ENCODE measurements at places on chromosomes 6 and 20. TPM values are rescaled to one million over a fixed set of nuclear protein-coding genes. Genes with fewer than 3 reads are reported as not detected.

GRCh38 chr6:163837691-163838431 lies 423.3 kb downstream of the QKI start:
- DNase-seq: no peak
- no peak overlapping the region for H3K27ac ChIP-seq
- H3K36me3 ChIP-seq: no peaks in the 10 kb centered on the region
- no peak overlapping the region for H3K4me3 ChIP-seq
- no peaks in the 10 kb centered on the region for H3K4me1 ChIP-seq
- H3K27me3 ChIP-seq: peaks cover 2% of the 10 kb centered on the region

GRCh38 chr6:29763491-29764289 lies 40.5 kb downstream of the HLA-F start:
- H3K36me3 ChIP-seq: no peaks in the 10 kb centered on the region
- H3K4me3 ChIP-seq: no peak overlapping the region
- DNase-seq: peak; percentile 22
- peaks cover 21% of the 10 kb centered on the region for H3K4me1 ChIP-seq
- H3K27ac ChIP-seq: no peak overlapping the region
- peaks cover 13% of the 10 kb centered on the region for H3K27me3 ChIP-seq

- H3K27ac ChIP-seq: no peak overlapping the region
- no peaks in the 10 kb centered on the region for H3K4me1 ChIP-seq
- H3K4me3 ChIP-seq: no peak overlapping the region
- no peak for DNase-seq
- no peaks in the 10 kb centered on the region for H3K27me3 ChIP-seq
Observed at GRCh38 chr6:21227486-21227885, 366.1 kb upstream of the SOX4 start.

DNA sequence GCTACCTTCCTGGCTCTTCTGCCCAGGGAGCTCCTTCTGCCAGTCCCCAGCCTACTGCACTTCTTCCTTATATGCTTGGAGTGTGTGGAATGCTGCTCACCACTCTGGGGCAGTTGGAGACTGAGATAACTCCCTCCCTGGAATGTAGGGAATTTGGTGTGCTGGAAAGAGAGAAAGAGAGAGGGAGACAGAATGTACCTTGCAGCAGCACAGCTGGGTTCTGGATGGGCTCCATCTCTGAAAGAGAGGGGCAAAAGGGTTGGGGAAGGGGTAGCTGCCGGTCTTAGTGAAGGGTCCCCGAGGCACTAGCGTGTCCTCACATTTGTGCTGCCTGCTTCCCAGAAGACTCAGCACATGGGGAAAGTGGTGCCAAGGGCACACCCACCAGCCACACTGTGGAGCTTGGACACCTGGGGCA lies 40.2 kb upstream of the DDR1 start:
- no peak overlapping the region for H3K4me3 ChIP-seq
- H3K4me1 ChIP-seq: peaks cover 51% of the 10 kb centered on the region
- H3K27ac ChIP-seq: peak overlapping the region; percentile 62
- H3K36me3 ChIP-seq: no peaks in the 10 kb centered on the region
- no peaks in the 10 kb centered on the region for H3K27me3 ChIP-seq
- DNase-seq: no peak

DNA sequence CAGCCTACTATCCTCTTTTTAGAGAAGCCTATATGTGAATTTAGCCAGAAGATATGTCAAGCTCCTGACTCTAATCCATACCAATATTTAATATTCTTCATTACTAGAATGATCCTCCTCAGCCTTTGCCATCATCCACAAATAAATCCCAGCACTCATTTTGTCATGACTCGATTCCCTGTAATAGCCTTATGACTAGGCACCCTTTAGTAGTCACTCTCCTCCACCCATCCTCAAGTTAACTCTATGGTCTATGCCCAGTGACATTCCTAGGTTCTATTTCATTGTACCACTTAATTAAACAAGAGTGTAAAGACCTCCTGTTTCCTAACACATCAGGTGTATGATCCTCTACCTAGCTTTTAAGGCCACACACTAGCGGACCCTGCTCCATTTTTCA lies 450.4 kb upstream of the CITED2 start:
- no peak overlapping the region for H3K27ac ChIP-seq
- DNase-seq: no peak
- H3K36me3 ChIP-seq: no peaks in the 10 kb centered on the region
- no peaks in the 10 kb centered on the region for H3K4me1 ChIP-seq
- H3K27me3 ChIP-seq: peaks cover 6% of the 10 kb centered on the region

- H3K27me3 ChIP-seq: no peaks in the 10 kb centered on the region
- H3K4me3 ChIP-seq: no peak overlapping the region
- H3K36me3 ChIP-seq: no peaks in the 10 kb centered on the region
- DNase-seq: no peak
- no peak overlapping the region for H3K27ac ChIP-seq
- no peaks in the 10 kb centered on the region for H3K4me1 ChIP-seq
Observed at GRCh38 chr6:101226677-101227135, 166.8 kb upstream of the GRIK2 start.

DNA sequence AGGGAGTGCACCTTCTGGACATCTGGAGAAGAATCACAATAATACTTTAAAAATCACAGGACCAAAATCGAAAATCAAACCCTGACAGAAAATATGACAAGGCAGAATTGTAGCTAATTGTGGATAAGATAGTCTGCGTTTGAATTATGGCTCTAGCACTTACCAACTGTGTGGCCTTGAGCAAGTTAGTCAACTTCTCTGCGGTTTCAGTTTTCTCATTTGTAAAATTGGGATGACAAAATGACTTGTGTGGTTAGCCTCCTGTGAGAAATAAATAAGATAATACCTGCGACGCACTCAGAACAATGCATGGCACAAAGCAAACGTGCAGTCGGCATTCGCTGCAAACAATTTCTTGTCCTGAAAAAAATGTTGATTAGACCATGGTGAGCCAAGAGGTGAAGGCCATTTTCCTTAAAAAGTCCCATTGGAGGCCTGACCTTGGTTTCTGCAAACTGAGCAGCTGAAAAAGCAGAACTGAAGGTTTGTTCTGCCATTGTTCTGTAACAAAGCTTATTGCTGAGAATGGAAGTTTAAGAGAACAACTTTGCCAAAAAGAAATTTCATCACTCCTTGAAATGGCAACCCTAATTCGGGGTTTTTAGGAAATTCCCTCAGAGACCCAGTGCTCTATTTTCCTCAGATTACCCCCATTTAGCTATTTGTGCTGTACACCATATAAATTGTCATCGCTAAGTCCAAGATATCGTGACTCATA lies 266.3 kb downstream of the ERMARD start:
- H3K36me3 ChIP-seq: no peaks in the 10 kb centered on the region
- H3K4me3 ChIP-seq: no peak overlapping the region
- no peak for DNase-seq
- peaks cover 44% of the 10 kb centered on the region for H3K27me3 ChIP-seq
- no peak overlapping the region for H3K27ac ChIP-seq

DNA sequence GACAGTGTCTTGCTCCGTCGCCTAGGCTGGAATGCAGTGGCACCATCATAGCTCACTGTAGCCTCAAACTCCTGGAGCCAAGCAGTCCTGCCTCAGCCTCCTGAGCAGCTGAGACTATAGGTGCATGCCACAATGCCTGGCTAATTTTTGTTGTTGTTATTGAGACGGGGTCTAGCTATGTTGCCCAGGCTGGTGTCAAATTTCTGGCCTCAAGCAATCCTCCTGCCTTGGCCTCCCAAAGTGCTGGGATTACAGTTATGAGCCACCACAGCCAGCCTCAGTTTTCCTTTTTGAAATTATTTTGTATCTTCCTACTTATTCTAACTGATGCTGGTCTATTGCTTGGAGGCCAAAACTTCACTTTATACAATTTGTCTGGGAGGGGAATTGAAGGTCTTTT lies 436.1 kb downstream of the UTRN start:
- no peak overlapping the region for H3K4me3 ChIP-seq
- no peak for DNase-seq
- H3K27me3 ChIP-seq: no peaks in the 10 kb centered on the region
- peaks cover 42% of the 10 kb centered on the region for H3K4me1 ChIP-seq
- peaks cover 51% of the 10 kb centered on the region for H3K36me3 ChIP-seq

GRCh38 chr6:118890997-118891790 lies 2.8 kb upstream of the ASF1A start:
- H3K36me3 ChIP-seq: peaks cover 22% of the 10 kb centered on the region
- H3K4me1 ChIP-seq: peaks cover 44% of the 10 kb centered on the region
- DNase-seq: peak; percentile 34
- no peaks in the 10 kb centered on the region for H3K27me3 ChIP-seq

DNA sequence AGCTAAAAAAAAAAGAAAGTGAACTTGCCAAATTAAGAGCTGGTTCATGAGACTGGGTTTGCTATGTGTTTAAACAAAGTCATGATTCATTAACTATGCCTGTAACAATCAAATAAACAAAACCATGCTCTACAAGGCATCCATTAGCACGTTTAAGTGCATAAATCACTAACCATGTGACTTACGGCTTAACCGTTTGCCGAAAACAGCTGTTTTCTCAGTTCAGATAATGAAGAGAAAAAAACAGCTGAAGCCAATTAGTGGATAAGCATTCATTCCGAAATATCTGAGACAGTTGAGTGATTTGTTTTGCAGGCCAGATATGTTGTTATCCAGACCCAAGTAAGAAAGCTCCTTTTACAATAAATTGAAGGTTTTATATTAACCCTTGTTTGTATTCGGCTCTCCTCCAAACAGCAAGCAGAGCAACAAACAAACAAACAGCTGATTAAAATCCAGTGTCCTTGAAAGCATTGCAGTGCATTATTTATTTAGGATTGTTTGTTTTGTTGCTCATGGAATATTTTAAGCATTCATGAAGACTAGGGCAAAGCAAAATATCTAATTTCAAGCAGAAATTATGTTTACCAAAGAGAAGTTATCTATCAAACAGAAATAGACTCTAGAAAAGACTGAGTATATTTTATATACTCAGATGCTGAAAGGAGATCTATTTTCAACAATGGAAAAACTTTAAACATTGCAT lies 343.5 kb downstream of the RFPL4B start:
- H3K27me3 ChIP-seq: no peaks in the 10 kb centered on the region
- H3K36me3 ChIP-seq: no peaks in the 10 kb centered on the region
- H3K4me1 ChIP-seq: no peaks in the 10 kb centered on the region

DNA sequence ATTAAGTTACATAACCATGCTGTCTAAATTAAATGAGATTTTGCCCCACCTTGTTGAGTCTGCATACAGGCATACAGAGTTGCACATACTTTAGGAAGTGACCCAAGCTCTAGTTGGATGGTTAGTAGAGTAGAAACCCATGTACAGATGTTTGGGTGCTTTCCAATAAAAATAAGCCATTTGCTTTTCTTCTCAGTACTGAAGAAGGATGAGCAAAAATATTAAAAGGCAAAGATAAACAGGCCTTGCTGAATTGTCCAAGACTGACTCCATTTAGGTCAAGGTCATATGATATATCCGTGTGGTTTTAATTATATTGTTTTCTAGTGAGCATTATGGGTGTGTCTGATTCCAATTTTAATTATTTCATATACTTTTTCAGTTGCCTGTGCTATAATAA lies 589.4 kb downstream of the RFPL4B start:
- H3K36me3 ChIP-seq: no peaks in the 10 kb centered on the region
- no peaks in the 10 kb centered on the region for H3K27me3 ChIP-seq
- no peak for DNase-seq
- H3K4me3 ChIP-seq: no peak overlapping the region
- H3K27ac ChIP-seq: no peak overlapping the region
- no peaks in the 10 kb centered on the region for H3K4me1 ChIP-seq

GRCh38 chr6:1923449-1923848 lies 313.7 kb downstream of the FOXC1 start:
- no peak overlapping the region for H3K4me3 ChIP-seq
- H3K4me1 ChIP-seq: no peaks in the 10 kb centered on the region
- H3K36me3 ChIP-seq: peaks cover 3% of the 10 kb centered on the region
- no peak for DNase-seq
- no peaks in the 10 kb centered on the region for H3K27me3 ChIP-seq

- H3K36me3 ChIP-seq: no peaks in the 10 kb centered on the region
- H3K4me3 ChIP-seq: no peak overlapping the region
Observed at GRCh38 chr6:165807249-165807960, 144.4 kb upstream of the PDE10A start.

DNA sequence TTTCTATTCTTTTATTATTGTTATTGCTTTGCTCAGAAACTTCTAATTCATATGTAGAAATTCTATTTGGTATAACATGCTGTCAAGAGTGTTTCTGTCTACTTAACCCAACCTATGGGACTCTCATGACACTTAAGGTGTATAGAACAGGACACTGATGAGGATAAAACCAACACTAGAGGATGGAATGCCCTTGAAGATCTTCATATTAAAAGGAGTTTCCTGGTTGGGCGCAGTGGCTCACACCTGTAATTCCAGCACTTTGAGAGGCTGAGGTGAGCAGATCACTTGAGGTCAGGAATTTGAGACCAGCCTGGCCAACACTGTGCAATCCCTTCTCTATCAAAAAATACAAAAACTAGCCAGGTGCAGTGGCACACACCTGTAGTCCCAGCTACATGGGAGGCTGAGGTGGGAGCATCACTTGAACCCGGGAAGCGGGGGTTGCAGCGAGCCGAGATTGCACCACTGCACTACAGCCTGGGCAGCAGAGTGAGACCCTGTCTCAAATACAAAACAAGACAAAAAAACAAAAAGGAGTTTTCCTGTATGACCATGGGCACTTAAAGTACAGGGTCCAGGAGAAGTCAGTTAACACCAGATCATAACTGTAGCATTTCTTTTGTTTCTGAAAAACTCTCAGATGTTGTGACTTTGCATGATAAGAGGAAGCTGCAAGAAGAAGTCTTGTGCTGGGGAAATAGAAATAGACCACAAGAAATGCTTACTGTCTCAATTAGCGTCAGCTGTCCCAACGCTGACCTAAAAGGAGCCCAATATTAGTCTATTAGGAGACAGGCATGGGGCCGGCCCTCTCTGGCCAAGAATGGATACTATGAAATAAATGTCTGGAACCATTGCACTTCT lies 38.9 kb upstream of the CD2AP start:
- H3K27me3 ChIP-seq: peaks cover 3% of the 10 kb centered on the region
- no peak for DNase-seq
- H3K27ac ChIP-seq: no peak overlapping the region
- no peaks in the 10 kb centered on the region for H3K36me3 ChIP-seq
- H3K4me3 ChIP-seq: no peak overlapping the region

Gene RAMACL
- total RNA-seq: 0.16 TPM

Gene SMOC2
- total RNA-seq: not detected

Gene SNX3
- total RNA-seq: 91.5 TPM

Gene KHDRBS2
- not detected for total RNA-seq

Gene PI16
- total RNA-seq: 0.63 TPM

Gene DOP1A
- 18.9 TPM for total RNA-seq

Gene HLA-G
- total RNA-seq: 2.9 TPM

Gene SLC22A7
- total RNA-seq: not detected

Gene KAT14
- total RNA-seq: 14.5 TPM

Gene BAG2
- total RNA-seq: 9.4 TPM

Gene PTK6
- not detected for total RNA-seq
